ENCODE measurements at places on chromosomes 5 and 9. TPM values are rescaled to one million over a fixed set of nuclear protein-coding genes. Genes with fewer than 3 reads are reported as not detected.

REEP2 gene
- 58.9 TPM for total RNA-seq

MYO10 gene
- total RNA-seq: 3.1 TPM

MCCC2 gene
- 71.8 TPM for total RNA-seq

UGT3A1 gene
- total RNA-seq: not detected

Data from right cardiac atrium (tissue), 5 donors.